Tongue (tissue), 3 donors: ENCODE measurements at places on chromosomes 1 and 21. TPM values are rescaled to one million over a fixed set of nuclear protein-coding genes. Genes with fewer than 3 reads are reported as not detected.
A peak's percentile ranks its signal among the peaks of the same experiment; 100 is the strongest.

The RHCE gene
- 2.2 TPM for total RNA-seq

The THEM5 gene
- total RNA-seq, result not detected

The SPATC1L gene
- total RNA-seq, result 5.9 TPM

The PTP4A2 gene
- 254 TPM for total RNA-seq

The ANKRD35 gene
- total RNA-seq, result 13.1 TPM

The LAMB3 gene
- total RNA-seq, result 26.9 TPM

The HCN3 gene
- 1.6 TPM for total RNA-seq

The OVAAL gene
- total RNA-seq, result not detected

The IFI6 gene
- 30.4 TPM for total RNA-seq

The PLPPR4 gene
- total RNA-seq, result 18.3 TPM

- no peak for DNase-seq
Measured at GRCh38 chr1:156228501-156228900, 13.5 kb upstream of the BGLAP start.

- DNase-seq, result no peak
Measured at GRCh38 chr21:41098481-41099042, 69.4 kb upstream of the BACE2 start.

DNA sequence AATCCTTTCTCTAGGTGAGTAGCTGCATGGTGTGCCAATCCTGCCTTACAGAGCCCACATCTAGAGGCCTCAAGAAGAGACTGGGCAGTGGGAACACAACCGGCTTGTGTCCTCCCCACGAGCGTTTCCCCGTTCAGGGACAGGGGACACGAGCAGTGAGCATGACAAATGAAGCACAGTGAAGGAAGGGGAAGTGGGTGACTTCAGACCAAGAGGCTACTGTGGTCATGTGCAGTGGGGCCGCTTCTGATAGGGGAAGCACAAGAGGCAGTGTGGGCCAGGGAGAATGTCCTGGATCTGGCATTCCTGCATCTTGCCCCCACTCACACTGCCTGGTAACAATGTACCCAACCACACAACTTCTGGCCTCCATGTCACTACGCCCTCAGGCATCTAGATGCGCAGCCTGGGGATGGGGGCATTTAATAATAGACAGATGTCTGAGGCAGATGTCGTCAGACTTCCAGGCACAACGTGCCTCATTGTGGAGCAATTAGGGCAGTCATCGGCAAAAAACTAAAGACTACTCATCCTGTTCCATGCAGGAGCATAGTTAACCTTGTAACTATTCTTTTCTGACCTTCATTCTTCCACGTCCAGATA is 155.6 kb upstream of the NBPF11 start:
- DNase-seq, result no peak

DNA sequence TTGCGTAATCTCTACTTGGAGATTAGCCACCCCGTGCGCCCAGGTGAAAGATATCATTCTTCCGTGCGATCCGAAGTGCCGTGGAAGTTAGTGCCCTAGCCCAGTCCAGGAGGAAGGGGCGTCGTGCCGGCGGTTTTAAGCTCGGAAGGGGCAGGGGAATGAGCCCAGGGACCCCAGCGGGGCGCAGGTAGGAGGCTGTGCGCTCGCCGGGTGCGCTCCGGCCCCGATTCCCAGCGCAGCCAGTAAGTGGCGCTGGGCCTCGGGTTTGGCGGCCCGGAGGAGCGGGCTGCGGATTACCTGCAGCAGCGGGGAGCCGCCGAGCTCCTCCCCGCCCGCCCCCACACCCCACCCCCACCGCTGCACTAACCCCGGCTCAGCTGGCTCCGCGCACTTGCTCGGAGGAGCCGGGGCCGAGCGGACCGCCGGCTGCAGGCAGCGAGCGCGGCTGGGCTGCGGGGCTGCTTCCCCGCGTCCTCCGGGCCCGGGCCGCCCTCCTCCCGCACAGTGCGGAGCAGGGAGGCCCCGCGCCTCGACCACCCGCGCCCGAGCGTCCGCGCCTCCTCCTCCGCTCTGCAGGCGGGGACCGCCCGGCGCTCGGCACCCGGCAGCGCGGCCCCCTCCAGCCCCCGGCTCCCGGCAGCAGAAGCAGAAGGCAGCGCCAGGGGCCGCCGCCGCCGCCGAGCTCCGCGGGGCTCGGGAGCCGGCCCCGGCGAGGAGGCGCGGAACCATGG is at the start of gene RYR2:
RYR2 (plus strand) TSS at position 390 of the 731 bp plus-strand sequence; CDS start at position 728, 338 bp downstream.
- peak; percentile 74 for DNase-seq

DNA sequence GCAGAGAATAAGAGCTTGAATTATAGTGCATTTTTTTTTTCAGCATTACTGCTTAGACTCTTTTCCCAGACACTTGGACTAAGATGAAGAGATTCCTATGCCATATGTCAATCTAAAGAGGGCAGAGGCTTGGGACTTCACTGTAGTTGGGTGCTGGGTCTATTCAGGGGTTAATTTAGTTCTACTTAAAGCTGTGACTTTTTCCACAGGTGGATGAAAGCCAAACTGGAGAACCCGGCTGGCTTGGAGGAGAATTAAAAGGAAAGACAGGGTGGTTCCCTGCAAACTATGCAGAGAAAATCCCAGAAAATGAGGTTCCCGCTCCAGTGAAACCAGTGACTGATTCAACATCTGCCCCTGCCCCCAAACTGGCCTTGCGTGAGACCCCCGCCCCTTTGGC is 104.8 kb downstream of the ATP5PO start:
- no peak for DNase-seq

DNA sequence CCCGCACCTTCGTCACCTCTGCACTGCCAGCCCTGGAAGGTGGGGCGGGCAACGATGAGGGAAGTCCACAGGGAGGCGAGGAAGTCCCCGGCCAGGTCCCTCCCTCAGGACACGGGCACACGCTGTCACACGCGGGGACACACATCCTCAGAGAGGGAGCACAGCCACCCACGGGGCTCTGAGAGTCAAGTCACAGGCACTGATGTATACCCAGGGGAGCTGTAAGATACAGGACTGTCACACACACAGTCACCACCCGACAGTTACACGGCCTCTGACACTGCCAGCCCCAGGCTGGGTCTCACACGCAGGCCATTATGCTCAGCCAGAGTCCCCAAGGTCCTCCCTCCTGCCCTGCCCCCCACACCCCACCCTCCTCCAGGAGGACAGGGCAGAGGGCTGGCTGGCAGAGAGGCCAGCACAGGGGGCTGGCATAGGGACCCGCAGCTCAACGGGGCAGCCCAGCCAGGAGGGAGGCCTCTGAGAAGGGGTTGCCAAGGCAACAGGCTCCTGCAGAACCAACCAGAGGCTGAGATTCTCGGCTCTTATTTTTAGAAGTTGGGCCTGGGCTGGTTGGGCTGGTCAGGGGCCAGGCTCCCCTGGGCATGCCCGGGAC is 17.7 kb upstream of the ADGRB2 start:
- peak; percentile 71 for DNase-seq

GRCh38 chr1:17544776-17545350 is 5.4 kb downstream of the ARHGEF10L start:
- no peak for DNase-seq

GRCh38 chr1:219503604-219504003 is 109.3 kb downstream of the ZC3H11B start:
- DNase-seq, result peak; percentile 62

DNA sequence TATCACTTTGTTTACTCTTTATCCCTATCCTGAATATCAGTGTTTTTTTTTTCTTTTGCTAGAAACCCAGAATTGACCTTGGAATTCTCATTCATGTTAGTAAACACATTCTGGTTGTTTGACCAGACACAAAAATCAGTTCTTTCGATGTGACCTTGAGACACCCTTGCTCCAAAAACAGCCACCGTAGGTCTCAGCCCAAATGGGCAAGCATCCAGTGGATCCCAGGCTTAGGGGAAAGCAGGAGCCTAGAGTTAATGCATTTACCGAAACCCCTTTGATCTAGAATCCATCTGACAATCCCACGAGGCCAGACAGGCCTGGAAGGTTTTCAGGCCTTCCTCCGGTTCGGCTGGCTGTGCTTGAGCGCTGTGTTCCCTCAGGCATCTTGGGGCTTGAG is 47.6 kb downstream of the IRF2BP2 start:
- DNase-seq, result no peak

DNA sequence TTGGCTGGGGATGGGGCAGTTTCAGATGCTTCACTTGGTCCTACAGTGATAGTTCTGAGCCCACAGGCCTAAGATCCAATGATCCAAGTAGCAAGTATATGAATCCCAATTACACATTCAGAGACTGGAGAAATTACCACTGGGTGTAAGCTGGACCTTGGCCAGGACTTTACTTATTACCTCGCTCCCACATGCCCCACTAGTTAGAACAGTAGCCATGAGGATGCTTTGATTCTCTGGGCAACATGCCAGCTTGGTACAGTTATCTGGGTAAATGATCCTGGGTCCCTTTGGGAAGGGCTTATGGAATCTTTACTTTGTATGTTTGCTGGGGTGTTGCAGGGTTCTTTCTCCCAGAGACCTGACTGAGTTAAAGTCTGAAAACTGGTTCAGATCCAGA is 5.0 kb upstream of the FCAMR start:
- no peak for DNase-seq

DNA sequence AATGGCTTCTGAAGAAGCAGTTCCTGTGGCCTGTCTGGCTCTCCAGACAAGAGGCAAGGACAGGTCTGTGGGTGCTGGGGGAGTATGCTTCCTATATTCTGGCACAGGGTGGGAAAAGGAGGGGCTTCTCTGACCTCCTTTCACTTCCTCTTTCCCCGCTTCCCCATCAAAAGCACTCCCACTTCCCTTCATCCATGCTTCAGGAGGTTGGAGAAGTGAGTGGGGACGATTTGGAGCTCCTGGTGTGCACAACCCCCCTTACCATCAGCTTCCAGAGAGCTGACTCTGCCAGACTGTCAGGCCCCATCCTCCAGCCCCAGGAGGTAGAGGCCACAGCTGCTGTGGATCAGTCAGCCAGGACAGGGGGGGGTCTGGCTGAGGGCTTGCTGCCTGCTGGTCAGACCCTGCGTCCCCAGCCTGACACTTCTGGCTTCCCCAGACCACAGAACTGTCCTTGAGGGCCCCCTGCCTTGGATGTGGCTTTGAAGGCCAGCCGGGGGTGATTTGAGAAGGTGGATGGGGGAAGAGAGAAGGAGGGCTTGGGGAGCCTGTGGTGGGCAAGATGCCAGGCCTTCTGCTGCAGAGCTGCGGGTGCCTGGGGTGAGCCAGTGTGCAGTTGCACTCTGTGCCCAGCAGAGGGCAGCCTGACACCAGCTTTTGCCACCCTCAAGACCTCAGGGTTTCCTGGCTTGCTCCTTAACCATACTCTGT is 21.5 kb upstream of the TMEM222 start:
- DNase-seq, result peak; percentile 98

DNA sequence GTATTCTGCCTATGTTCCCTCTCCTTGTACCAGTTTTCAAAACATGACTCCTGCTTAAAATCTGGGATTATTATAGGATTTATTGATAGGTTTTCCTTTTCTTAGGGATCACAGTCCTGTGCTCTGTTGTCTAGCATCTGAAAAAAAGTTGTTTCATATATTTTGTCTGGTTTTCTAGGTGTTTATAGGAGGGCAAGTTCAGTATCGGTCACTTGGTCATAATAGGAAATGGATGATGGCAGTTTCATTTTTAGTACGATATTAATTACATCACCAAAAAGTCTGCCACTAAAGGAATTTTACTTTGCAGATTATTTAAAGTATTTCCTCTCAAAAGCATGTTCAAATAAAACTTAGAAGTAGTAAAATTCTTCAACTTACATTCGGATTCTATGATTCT is 94.4 kb downstream of the RASAL2 start:
- no peak for DNase-seq

GRCh38 chr21:42233067-42233961 is 14.4 kb downstream of the ABCG1 start:
- peak; percentile 77 for DNase-seq

DNA sequence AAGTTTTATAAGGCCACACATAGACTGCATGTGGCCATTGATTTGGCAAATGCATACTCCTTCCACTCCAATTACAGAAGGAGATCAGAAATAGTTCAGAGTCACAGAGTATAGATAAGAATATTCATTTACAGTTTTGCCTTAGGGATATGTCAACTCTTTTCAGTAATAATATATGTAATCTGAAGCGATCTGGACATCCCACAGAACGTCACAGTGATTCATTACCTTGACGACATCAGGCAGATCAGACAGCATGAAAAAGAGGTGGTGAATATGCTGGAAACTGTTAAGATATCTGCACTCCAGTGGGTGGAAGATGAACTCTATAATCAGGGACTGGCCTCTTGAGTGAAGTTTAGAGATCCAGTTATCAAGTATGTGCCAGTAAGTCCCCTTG is 240.4 kb downstream of the DPYD start:
- no peak for DNase-seq

DNA sequence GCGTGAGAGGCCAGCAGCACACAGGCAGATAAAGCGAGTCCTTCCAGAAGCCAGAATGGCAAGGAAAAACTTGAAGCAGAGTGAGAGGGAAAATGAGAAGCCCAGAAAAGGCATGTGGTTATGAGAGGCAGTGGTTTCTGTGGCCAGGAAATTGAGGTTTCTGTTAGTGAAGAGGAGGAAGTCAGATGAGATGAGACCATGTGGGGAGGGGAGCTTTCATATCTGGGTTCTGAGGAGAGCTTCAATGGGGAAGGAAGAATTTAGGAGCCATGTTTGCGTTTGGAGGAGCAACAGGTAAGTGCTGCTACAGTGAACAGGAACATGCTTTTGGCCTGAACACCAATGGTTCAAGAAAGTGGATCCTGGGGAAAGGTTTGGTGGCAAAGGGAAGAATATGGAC is 6.1 kb upstream of the CD1A start:
- DNase-seq, result peak; percentile 15
